ENCODE measurements at places on chromosomes 3 and 15. TPM values are rescaled to one million over a fixed set of nuclear protein-coding genes. Genes with fewer than 3 reads are reported as not detected.

Gene AHSG
- total RNA-seq, result not detected

Gene KIF23
- total RNA-seq, result 3.5 TPM

Gene PATL2
- not detected for total RNA-seq

Gene SCAMP2
- total RNA-seq, result 94.1 TPM

Gene BNC1
- 10.2 TPM for total RNA-seq

Gene SPINK8
- total RNA-seq, result not detected

Gene LSMEM2
- not detected for total RNA-seq

Gene CCDC191
- 0.85 TPM for total RNA-seq

Gene PLA2G4E
- total RNA-seq, result not detected

Gene BCL2A1
- total RNA-seq, result 0.12 TPM

Gene GJD2
- not detected for total RNA-seq

Gene SKOR1
- total RNA-seq, result under 0.01 TPM

Gene MUC20
- total RNA-seq, result not detected

Gene KY
- total RNA-seq, result 0.12 TPM

Gene OR5H14
- total RNA-seq, result not detected

Gene HRH1
- total RNA-seq, result 7.5 TPM

Gene CDHR4
- not detected for total RNA-seq

Gene AGTR1
- 15.6 TPM for total RNA-seq

Gene P2RY13
- not detected for total RNA-seq

Gene CTDSPL
- 39.7 TPM for total RNA-seq

Gene TPRG1
- 0.47 TPM for total RNA-seq

Gene CATSPER2
- not detected for total RNA-seq

Gene DNAJA4
- 2.5 TPM for total RNA-seq

Gene SMARCC1
- total RNA-seq, result 22.4 TPM

Gene ZNF106
- total RNA-seq, result 38.2 TPM

Gene NRG4
- total RNA-seq, result not detected

Gene THAP10
- total RNA-seq, result 2.2 TPM

Gene MNS1
- 1.7 TPM for total RNA-seq

Gene GOLGA8N
- 0.85 TPM for total RNA-seq

Gene GTF2E1
- 8.2 TPM for total RNA-seq

Gene MESP1
- 0.26 TPM for total RNA-seq

Gene RARB
- total RNA-seq, result 3.4 TPM

Gene ERICH6
- total RNA-seq, result not detected
